ENCODE measurements at places on chromosomes 12 and 14. TPM values are rescaled to one million over a fixed set of nuclear protein-coding genes. Genes with fewer than 3 reads are reported as not detected.

Gene TAS2R10
- not detected for total RNA-seq

Gene FOXJ2
- total RNA-seq: 8.6 TPM

Gene GATC
- total RNA-seq: 17.7 TPM

Gene KRT79
- 0.34 TPM for total RNA-seq

Gene ANO4
- total RNA-seq: 2.0 TPM

Gene TEAD4
- 38.1 TPM for total RNA-seq
